BJ (cell line): ENCODE measurements at places on chromosomes 16 and 17. TPM values are rescaled to one million over a fixed set of nuclear protein-coding genes. Genes with fewer than 3 reads are reported as not detected.
A peak's percentile ranks its signal among the peaks of the same experiment; 100 is the strongest.

DNA sequence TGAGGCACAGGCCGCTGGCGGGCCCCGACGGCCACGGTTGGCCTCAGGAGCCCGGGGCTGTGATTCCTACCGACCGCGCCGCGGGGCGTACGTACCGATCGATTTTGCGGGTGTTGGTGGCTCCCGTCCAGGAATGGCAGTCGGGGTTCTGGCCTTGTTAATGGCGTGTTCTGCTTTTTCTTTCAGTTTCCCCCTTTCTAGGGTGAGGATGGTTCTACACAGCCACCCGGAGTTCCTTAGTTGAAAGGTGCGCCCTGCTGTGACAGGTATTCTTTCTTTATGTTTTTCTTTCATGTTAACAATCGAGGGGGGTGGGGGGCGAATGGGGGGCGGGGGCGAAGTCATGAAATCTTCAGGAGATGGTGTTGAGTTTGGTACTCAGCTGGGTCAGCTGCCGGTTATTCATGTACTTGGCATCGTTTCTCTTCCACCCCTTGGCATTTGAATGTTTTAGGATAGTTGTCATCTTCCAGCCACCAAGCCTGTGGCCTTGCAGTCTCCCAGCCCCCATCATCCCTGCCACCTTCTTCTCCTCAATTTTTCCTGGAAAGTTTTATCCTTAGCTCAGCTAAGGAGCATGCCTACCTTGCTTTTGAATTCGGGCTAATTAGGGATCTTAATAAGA lies 802 bp downstream of the CYLD start:
- peak; percentile 7 for DNase-seq

- no peak for DNase-seq
Observed at GRCh38 chr16:10153985-10154384, 28.2 kb downstream of the GRIN2A start.

DNA sequence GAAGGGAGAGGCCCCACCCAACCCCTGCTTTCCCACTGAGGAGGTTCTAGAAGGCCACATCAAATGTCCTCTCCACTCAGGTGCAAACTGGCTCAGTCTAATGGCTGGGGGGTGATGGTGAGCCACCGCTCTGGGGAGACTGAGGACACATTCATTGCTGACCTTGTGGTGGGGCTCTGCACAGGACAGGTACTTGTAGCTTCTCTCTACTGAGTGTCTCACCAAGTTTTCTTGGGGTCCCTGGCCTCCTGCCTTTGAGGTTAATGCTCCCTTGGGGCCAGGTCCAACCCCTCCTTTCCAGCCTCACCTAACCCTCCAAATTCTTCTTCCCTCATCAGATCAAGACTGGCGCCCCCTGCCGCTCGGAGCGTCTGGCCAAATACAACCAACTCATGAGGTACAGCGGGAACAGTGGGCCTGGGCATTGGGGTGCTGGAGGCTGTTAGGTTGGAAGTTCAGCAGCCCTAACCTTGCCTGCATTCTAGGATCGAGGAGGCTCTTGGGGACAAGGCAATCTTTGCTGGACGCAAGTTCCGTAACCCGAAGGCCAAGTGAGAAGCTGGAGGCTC lies 5.7 kb downstream of the ENO3 start:
- DNase-seq = no peak

GRCh38 chr17:41178341-41178740 lies 320 bp upstream of the KRTAP4-2 start:
- no peak for DNase-seq

GRCh38 chr17:73401911-73402310 lies 90.1 kb upstream of the CDC42EP4 start:
- no peak for DNase-seq

GRCh38 chr17:81422776-81423697 lies 27.8 kb downstream of the BAHCC1 start:
- DNase-seq = peak; percentile 72

GRCh38 chr17:42678951-42679491 lies 2.2 kb upstream of the PLEKHH3 start:
- DNase-seq = no peak

Gene KRTAP4-4
- not detected in 2 replicates for polyA plus RNA-seq

Gene WFDC1
- 62.1 and 85.8 TPM in 2 replicates for polyA plus RNA-seq

Gene USH1G
- not detected in 2 replicates for polyA plus RNA-seq

Gene NDRG4
- polyA plus RNA-seq = 11.6 and 20.7 TPM in 2 replicates

Gene FOXN1
- polyA plus RNA-seq = not detected in 2 replicates

Gene KRT9
- polyA plus RNA-seq = 0.04 TPM in 1 of 2 replicates, not detected in the other

Gene CCL1
- polyA plus RNA-seq = not detected in 2 replicates

Gene KRTAP2-2
- 0.16 TPM in 1 of 2 replicates, not detected in the other for polyA plus RNA-seq
